ENCODE measurements at places on chromosomes 13 and 19.

DNA sequence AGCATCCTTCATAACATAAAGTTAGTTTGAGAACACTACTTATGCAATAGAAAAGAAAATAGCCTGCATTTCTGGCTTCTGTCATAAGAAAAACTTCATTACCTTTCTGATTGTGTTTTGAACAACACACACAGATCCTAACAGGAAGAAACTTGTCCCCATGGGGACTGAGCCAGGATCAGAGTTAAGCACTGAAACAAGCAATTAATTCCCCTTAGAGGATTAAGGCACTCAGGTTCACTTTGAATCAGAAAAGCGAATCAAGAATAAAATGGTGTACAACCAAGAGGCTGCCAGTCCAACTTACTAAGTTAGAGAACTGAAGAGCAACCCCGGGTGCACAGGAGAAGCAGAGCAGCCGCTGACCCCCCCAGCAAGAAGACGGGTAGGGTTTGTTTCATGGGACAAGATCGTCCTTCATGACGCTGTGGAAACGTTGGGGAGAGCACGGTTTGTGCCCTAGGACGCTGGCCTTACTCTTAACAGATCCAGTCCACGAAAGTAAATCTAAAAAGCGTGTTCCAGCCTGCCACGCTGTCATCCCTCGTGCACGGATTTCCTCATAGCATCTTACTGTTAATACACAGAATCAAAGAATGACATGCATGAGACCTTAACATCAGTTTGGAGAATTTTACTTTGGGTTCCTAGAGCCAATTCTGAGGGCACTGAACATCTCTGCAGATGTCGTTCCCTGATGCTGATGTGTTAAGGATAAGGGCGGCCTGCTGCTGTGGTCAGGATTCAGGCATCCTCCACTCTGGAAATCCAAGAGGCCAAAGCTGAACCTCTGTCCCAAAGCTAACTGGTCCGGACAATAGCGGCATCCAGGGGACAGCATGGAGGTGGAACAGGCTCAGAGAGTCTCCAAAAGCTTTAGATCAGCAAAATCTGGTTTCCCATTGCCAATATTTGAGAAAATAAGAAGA is 46.4 kb downstream of the GGACT start:
- H3K27ac ChIP-seq = no peak overlapping the region
- H3K4me1 ChIP-seq = peaks cover 9% of the 10 kb centered on the region
- no peak overlapping the region for H3K4me3 ChIP-seq

GRCh38 chr19:2337329-2337707 is 8.8 kb downstream of the SPPL2B start:
- DNase-seq = no peak
- no peaks in the 10 kb centered on the region for H3K36me3 ChIP-seq
- no peak overlapping the region for H3K27ac ChIP-seq
- peaks cover 13% of the 10 kb centered on the region for H3K4me1 ChIP-seq
- no peaks in the 10 kb centered on the region for H3K27me3 ChIP-seq
- no peak overlapping the region for H3K4me3 ChIP-seq

DNA sequence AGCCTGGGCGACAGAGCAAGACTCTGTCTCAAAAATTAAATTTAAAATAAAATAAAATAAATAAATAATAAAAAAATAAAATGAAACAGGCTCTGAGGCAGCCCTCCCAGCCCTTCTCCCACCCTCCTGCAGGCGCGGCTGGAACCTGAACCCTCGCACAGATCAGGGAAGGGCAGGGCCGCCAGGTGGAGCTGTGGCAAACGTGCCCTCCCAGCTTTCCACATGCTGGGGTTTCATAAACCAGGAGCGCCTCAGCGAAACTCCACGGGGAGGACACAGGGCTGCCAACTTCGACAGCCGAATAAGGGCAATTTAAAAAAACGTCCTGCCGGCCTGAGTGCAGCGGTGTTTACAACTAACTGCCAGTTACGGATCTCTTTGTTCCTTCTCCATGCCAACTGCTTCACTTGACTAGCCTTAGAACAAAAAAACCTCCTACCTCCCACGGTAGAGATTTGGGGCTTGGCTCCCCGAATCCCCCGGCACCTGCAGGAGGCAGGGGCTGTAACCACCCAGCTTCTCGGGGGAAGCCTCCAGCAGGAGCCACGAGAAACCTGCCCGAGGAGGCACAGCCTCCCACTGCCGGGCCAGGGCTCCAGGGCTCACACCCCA is 15.9 kb downstream of the ZNF787 start:
- H3K27ac ChIP-seq = peak overlapping the region; percentile 24
- peak; percentile 35 for DNase-seq
- no peaks in the 10 kb centered on the region for H3K27me3 ChIP-seq
- no peaks in the 10 kb centered on the region for H3K36me3 ChIP-seq
- H3K4me1 ChIP-seq = peaks cover 24% of the 10 kb centered on the region

- peak overlapping the region; percentile 75 for H3K27ac ChIP-seq
- peak overlapping the region; percentile 89 for H3K4me3 ChIP-seq
- H3K27me3 ChIP-seq = peaks cover 6% of the 10 kb centered on the region
- DNase-seq = no peak
Measured at GRCh38 chr19:40663695-40664692, 26.5 kb downstream of the NUMBL start.

GRCh38 chr19:51786646-51787494 is 8.1 kb upstream of the FPR3 start:
- no peaks in the 10 kb centered on the region for H3K4me1 ChIP-seq
- no peak for DNase-seq
- no peak overlapping the region for H3K27ac ChIP-seq
- peaks cover 5% of the 10 kb centered on the region for H3K27me3 ChIP-seq
- H3K36me3 ChIP-seq = peaks cover 2% of the 10 kb centered on the region
- H3K4me3 ChIP-seq = no peak overlapping the region

DNA sequence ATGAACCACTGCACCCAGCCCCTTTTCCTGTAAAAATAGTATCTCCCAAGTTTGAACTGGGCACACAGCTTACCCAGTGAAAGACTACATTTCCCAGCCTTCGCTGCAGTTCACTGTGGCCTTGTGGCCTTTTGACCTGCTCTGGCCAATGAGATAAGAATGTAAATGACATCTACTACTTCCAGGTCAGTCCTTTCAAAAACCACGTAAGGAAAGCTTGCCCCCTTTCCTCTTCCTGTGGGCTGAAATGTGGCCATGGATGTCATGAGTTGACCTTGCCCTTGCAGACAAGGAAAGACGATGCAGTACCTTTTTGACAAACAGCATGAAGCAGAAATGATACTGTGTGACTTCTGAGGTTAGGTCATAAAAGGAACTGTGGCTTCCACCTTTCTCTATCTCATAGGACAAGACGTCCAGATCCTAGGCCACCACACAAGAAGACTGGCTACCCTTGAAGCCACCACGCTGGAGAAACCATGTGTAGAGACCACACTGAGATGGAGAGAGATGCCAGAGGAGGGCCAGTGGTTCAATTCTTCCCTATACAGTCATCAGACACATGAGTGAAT is 19.9 kb downstream of the ACER1 start:
- no peak overlapping the region for H3K4me3 ChIP-seq
- H3K27me3 ChIP-seq = no peaks in the 10 kb centered on the region

GRCh38 chr19:43780706-43781525 is at the start of gene KCNN4:
KCNN4 (minus strand) TSS chr19:43780973; CDS start chr19:43780861, 112 bp downstream.
- peaks cover 3% of the 10 kb centered on the region for H3K36me3 ChIP-seq
- DNase-seq = peak; percentile 47
- H3K27ac ChIP-seq = peak within 1 kb of the TSS; percentile 95

DNA sequence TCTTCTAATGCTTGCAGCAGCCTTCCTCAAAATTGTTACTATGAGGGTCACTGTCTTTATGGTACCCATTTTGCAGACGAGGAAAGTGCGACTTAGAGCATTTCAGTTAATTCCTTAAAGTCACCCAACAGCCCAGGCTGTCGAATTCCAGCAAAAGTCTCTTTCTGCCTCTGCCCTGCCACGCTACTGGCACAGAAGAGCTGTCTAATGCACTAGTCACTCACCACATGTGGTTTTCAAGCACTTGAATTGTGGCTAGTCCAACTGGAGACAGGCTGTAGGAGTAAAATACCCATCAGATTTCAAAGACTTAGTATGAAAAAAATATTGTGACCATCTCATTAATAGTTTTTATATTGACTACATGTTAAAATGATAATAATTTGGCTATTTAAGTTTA is 1.7 kb downstream of the FPR1 start:
- peaks cover 2% of the 10 kb centered on the region for H3K36me3 ChIP-seq
- H3K4me1 ChIP-seq = no peaks in the 10 kb centered on the region
- no peak overlapping the region for H3K4me3 ChIP-seq
- no peak for DNase-seq
- peaks cover 8% of the 10 kb centered on the region for H3K27me3 ChIP-seq

DNA sequence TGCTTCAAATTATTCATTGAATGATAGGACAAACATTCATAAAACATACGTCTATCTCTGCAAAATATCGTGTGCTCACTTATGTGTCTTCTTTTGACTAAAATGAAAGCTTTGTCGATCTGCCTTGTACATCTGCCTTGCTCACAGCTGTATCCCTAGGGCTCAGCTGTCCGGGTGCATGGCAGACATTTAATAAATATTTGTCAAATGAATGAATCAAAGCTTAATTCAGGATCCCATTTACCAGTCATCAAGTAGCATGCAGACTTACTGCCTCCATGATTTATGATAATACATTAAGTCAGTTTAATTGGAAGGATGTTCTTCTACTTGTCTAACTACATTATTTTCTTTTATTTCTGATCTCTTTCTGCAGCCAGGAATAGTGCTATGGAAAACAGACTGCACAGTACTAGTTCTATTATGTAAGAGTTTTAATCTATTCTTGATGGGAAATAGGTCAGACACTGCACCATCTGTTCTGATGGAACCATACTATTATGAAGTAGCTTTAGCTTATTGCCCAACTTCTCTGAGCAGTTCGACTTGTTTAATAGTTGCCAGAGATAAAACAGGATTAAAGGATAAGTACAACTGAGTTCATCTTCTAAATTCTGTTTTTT is 13.2 kb downstream of the SLC46A3 start:
- no peak overlapping the region for H3K27ac ChIP-seq
- H3K36me3 ChIP-seq = peaks cover 8% of the 10 kb centered on the region
- H3K4me1 ChIP-seq = no peaks in the 10 kb centered on the region
- DNase-seq = no peak
- no peaks in the 10 kb centered on the region for H3K27me3 ChIP-seq

DNA sequence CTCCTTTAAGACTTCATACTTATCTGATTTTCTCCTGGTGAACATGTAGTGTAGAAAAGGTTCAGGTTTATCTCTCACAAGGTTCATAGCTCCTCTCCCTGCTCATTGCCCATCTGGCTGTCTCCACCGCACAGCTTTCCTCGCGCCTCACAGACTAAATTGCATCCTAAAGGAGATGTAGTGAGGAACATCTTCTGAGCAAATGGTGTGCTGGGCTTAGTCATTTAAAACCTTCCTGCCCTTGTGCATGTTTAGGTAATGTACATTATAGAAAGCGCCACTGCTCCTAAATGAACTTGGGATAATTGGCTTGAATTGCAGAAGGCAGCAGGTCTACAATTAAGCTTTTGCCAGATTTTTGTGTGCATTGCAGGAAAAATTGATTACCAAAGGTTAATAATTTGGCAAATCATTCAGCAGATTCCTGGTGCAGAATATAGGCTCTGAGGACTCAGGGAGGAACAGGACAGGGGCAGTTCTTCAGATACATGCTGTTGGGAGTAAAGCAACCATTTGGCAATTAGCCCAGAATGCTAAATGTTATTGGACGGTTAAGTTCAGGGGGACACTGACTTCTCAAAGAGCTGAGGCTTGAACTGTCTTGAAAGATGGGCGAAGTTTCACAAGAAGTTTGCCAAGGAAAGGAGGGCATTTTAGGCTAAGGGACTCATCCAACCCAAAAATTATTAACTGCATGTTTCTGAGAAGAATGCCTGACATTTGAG is 108.4 kb upstream of the CLDN10 start:
- H3K27me3 ChIP-seq = peaks cover 55% of the 10 kb centered on the region
- H3K36me3 ChIP-seq = peaks cover 5% of the 10 kb centered on the region
- H3K4me3 ChIP-seq = no peak overlapping the region
- H3K27ac ChIP-seq = no peak overlapping the region

DNA sequence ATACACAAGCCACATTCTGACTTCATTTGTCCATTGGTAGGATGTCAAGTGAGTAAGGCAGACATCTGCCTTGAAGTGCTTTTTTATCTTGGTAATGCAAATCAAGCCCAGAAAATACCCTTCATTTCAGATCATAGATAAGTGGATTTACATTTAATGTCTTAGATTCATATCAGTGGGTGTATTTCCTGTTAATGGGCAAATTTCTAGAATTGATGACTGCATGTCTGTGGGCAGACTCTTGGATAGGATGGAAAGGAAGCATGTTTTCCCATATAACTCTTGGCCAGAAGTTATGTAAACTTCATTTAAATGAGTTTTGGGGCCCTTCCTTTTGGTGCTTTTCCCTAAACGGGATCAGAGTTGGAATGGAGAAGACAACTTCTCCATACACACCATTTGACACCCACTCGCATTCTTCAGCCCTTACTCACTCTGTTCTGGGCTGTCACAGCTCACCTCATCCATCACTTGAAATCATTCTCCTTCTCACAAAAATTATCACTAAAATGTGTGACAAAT is 154.6 kb downstream of the FLT1 start:
- peaks cover 3% of the 10 kb centered on the region for H3K4me1 ChIP-seq
- H3K36me3 ChIP-seq = peaks cover 11% of the 10 kb centered on the region
- DNase-seq = no peak
- H3K4me3 ChIP-seq = no peak overlapping the region
- H3K27ac ChIP-seq = no peak overlapping the region

DNA sequence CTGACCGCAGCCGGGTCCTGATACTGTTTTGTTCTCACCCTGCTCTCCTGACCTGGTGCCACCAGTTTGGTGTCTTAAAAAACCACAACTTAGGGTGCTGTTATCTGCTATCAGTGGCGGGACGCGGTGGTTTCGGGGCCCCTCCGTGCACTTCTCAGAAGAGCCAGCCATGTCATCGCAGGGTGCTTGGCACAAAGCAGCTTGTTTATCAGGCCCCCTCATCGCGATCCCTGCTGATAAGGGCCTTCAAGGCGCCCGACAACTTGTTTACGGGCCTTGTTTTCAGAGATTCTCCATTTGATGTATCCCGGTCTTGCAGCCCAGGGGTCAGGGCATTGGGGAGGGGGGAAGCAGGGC is 58.1 kb upstream of the KLF2 start:
- H3K4me1 ChIP-seq = peaks cover 40% of the 10 kb centered on the region
- no peaks in the 10 kb centered on the region for H3K27me3 ChIP-seq
- H3K36me3 ChIP-seq = no peaks in the 10 kb centered on the region

- H3K27me3 ChIP-seq = no peaks in the 10 kb centered on the region
- DNase-seq = no peak
- H3K4me1 ChIP-seq = peaks cover 23% of the 10 kb centered on the region
- peak overlapping the region; percentile 74 for H3K4me3 ChIP-seq
- H3K27ac ChIP-seq = peak overlapping the region; percentile 84
- no peaks in the 10 kb centered on the region for H3K36me3 ChIP-seq
Measured at GRCh38 chr19:7393459-7393858, 44.7 kb downstream of the ARHGEF18 start.

- H3K27ac ChIP-seq = no peak overlapping the region
- no peak overlapping the region for H3K4me3 ChIP-seq
- no peak for DNase-seq
- no peaks in the 10 kb centered on the region for H3K27me3 ChIP-seq
- H3K36me3 ChIP-seq = peaks cover 6% of the 10 kb centered on the region
- H3K4me1 ChIP-seq = peaks cover 3% of the 10 kb centered on the region
Measured at GRCh38 chr19:44107751-44108150, 5.4 kb upstream of the ZNF225 start.

GRCh38 chr19:39408392-39409207 is 2.0 kb downstream of the ZFP36 start:
- peak overlapping the region; percentile 94 for H3K4me3 ChIP-seq
- peaks cover 22% of the 10 kb centered on the region for H3K36me3 ChIP-seq
- H3K27ac ChIP-seq = peak overlapping the region; percentile 99
- H3K27me3 ChIP-seq = no peaks in the 10 kb centered on the region

- no peak overlapping the region for H3K27ac ChIP-seq
- H3K4me1 ChIP-seq = no peaks in the 10 kb centered on the region
- H3K27me3 ChIP-seq = peaks cover 21% of the 10 kb centered on the region
- DNase-seq = no peak
Measured at GRCh38 chr19:30375553-30376031, 3.4 kb downstream of the ZNF536 start.

GRCh38 chr19:44112802-44113137 is 429 bp upstream of the ZNF225 start:
- peaks cover 2% of the 10 kb centered on the region for H3K36me3 ChIP-seq
- H3K4me3 ChIP-seq = peak overlapping the region; percentile 97
- no peak for DNase-seq
- H3K27ac ChIP-seq = peak overlapping the region; percentile 85
